ENCODE measurements at places on chromosomes 1 and 21.

DNA sequence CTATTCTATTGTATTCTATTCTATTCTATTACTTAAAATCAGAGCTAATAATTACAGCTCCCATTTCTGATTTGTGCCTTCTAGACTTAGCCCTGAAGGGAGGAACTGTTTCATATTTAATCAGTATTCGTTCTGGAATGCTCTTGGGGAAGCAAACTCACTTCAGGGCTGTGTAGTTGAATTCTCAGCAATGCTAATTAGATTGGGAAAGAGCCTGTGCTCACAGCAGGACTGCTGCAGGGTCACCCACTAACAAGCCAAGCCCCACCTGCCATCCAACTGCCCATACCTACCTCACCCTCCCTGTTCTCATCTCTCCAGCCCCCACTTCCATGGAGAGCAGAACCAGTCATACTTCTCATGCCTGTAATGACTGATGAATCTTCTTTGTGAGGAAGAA lies 464.2 kb downstream of the PTPRU start:
- DNase-seq = no peak

DNA sequence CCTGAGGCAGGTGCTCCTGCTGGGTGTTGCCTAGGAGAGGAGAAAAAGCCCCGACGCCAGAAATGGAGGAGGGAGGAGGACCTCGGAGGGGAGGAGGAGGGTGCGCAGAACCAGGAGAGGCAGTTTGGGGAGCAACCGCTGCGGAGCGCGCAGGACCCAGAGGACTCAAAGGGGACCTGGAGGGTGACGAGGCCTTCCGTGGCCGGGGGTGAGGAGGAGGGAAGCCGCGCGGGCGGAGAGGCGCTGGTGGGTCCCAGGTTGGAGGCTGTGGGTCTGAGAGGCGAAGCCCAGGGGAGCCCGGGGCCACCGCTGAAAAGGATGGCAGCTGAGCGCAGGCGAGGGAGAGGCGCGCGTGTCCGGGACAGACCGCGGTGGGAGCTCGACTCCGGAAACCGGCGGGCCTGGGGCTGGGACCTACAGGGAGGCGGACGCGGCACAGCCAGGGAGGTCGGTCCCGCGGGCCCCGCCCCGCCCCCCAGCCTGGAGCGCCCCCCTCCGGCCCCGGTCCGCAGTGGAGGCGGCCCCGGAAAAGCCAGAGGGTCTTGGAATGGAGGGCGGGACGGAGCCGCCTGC lies 15.1 kb downstream of the RNF223 start:
- peak; percentile 54 for DNase-seq

- no peak for DNase-seq
Measured at GRCh38 chr1:116740746-116741145, 13.5 kb upstream of the CD2 start.

- no peak for DNase-seq
Measured at GRCh38 chr1:181319907-181320306, 163.4 kb upstream of the CACNA1E start.

DNA sequence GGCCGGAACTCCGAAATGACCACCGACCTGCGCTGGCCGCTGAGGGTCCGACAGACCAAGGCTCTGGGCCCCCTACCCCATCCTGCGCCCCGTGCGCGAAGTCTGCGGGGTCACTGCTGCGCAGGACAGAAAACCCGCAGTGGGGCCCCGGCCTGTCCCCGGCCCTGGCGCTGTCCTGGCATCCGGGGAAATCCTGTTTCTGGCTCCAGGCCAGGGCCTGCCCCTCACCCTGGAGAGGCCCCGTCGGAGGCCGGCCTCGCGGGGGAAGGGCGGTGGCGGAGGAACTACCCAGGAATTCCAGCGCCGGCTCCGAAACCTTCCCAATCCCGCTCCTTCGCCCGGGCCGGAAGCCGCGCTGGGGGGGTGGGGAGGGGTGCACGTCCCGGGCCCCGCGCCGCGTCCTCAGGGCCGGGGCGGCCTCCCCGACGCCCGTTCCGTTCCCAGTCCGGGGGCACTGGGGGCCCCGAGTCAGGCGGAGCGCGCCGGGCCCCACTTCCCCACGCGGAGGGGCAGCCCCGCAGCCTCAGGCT lies 77.0 kb downstream of the MORN1 start:
- peak; percentile 72 for DNase-seq

GRCh38 chr1:25022361-25023189 lies 92.5 kb upstream of the RUNX3 start:
- DNase-seq = peak; percentile 95

GRCh38 chr1:70896224-70896623 lies 151.4 kb downstream of the PTGER3 start:
- peak; percentile 16 for DNase-seq

DNA sequence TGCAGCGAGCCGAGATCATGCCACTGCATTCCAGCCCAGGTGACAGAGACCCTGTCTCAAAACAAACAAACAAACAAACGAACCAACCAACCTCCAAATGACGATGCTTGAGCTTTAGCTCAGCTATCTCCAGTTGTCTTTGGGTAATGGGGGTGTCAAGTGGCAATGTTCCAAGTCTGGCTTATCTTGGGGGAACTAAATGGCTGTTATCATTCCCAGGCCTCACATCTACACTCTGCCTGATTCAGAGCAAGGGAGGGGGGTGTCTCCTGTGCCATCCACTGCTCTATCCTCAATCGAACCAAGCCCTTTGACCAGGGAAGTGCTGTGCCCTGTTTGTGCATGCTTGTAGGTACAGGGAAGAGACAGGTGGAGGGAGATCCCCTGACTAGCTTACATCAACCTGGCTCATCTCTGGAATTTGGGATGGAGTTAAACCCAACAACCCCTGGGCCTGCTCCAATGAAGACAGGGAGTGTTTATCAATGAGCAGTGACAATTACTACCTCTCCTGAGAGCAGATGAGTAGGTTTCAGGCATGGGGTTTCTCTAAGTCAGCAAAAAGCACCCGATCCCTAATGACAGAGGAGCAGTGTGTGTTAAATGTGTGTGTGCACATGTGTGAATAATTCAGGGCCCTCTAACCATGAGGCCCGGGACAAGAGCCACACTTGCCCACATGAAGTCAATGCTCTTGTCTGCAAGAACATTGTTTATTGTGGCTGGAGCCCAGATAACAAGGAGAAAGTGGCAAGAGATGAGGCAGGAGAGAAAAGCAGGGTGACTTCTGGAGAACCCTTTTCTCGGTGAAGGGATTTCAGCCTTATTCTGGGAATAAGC lies 20.3 kb upstream of the IL6R start:
- no peak for DNase-seq

DNA sequence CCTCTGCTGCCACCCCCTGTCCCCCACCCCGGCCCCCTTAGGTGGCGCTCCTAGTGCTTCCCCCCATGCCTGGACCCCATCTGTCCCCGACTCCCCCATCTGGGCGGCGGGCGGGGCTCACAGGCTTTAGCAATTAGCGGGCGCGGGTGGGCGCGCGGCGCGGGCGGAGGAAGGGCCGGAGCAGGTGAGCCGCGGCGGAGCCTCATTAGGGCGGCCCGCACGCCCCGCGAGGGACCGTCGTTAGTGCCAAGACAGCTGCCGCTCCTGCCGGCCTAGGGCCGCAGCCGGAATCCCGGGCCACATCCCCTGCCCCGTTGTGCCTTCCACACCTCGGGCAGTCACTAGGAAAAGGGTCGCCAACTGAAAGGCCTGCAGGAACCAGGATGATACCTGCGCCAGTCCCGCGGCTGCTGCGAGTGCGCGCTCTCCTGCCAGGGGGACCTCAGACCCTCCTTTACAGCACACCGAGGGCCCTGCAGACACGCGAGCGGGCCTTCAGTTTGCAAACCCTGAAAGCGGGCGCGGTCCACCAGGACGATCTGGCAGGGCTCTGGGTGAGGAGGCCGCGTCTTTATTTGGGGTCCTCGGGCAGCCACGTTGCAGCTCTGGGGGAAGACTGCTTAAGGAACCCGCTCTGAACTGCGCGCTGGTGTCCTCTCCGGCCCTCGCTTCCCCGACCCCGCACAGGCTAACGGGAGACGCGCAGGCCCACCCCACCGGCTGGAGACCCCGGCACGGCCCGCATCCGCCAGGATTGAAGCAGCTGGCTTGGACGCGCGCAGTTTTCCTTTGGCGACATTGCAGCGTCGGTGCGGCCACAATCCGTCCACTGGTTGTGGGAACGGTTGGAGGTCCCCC lies 7.6 kb downstream of the OLIG2 start:
- no peak for DNase-seq

GRCh38 chr1:205041998-205042910 lies 758 bp upstream of the CNTN2 start:
- no peak for DNase-seq

DNA sequence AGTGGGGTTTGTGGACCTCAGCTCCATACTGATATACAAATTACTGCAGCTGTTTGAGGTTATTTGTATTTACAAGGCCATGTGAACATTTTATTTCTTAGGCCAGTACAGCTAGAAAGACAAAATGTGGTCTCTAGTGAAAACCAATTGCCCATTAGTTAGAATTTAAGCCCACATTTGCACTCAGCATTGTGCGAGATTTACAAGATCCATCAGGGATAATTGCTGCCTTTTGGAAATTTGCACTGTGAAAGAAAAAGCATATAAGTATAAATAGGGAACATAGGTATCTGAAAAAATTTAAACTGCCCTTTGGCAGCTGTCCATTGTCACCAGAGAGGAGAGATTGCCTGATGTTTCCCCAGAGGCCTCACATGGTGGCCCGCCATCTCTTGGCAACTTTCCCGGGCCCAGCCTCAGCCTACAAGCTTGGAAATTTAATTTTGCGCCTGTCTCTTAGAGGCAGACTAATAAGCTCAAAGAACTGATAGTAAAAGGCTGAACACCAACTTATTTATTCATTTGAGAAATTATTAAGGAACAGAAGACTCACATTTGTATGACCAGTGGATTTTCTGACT lies 120.7 kb downstream of the MAP3K21 start:
- DNase-seq = no peak

- no peak for DNase-seq
Measured at GRCh38 chr1:97680470-97680869, 240.4 kb downstream of the DPYD start.

- DNase-seq = no peak
Measured at GRCh38 chr1:226779561-226779960, 40.5 kb upstream of the ITPKB start.

DNA sequence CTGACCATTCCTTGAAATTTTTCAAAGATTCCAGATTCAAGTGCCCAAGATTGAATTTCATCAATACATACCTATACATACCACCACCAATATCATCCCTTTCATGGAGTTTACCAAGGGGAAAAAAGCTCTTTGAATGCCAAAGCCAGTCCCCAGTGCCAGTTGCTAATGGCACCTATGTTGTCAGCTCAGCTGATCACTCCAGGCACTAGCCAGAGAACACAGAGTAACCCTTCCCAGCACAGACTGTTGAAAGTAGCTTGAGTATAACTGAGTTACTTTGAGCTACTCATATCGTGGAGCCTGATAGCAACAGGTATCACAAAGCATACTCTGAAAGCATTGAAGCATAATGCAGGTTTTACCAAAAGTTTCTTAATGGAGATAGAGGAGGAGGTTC lies 133.9 kb upstream of the NFIA start:
- DNase-seq = no peak

GRCh38 chr1:48466594-48466993 lies 5.4 kb downstream of the SPATA6 start:
- DNase-seq = no peak

- no peak for DNase-seq
Measured at GRCh38 chr1:3630914-3631313, 6.1 kb downstream of the TPRG1L start.

DNA sequence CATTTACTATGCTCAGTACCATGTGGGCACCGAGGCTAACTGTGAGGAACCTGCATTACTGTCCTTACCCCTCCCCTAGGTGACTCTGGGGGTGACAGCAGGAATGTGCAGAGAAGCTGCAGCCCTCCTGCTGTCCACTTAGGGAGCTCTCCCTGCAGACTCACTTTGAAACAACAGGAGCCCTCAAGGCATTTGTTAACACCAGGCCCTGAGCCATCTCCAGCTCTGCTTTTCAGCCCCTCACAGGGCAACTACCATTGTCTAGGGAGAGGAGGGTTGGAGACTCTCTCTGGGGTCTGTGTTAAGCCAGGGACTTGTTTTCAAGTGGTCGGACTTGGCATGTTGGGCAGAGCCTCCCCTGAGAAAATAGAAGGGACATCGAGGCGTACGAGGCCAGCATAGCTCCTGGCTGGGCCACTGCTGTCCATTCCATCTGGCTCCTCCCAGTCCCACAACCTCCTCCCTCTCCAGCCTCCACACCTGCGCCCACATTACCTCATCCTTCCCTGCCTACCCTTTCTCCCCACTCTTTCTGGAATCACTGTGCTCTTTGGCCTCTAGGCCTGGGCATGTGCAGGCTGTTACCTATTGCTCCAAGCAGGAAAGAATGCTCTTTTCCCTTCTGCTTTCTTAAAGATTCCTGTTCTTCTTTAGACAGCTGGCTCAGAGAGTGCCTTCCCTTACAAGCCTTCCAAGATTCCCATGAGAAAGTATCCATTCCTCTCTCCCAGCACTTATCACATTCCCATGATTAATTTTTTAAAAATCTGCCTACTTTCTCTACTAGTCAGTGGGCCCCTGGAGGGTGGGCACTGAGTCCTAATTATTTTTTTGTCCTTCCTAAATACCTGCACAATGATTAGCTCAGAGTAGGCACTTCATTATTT lies 102.7 kb upstream of the GCLM start:
- DNase-seq = no peak

GRCh38 chr1:208047476-208047934 lies 136.6 kb upstream of the CD34 start:
- DNase-seq = no peak

GRCh38 chr1:59755069-59755685 lies 59.6 kb upstream of the HOOK1 start:
- DNase-seq = no peak

- no peak for DNase-seq
Measured at GRCh38 chr1:11072216-11072917, 12.5 kb upstream of the SRM start.

GRCh38 chr1:215761446-215761845 lies 194.3 kb downstream of the KCTD3 start:
- DNase-seq = no peak

DNA sequence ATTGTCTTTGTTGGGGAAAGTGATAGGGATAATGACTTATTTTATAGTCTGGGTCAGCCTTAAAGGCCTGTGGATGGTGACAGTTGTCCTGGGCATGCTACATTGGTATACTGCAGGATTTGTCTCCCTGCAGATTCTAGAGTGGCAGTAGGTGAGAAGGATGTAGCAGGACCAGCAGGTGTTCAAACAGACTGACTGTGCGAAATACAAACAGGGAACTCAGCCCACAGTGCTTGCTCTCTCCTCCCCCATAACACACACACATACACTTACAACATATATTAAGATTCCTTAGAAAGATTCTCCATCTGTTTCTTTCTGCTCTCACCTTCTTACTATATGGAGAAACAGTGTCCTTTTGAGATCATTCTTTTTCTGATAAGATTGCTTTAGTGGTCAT lies 6.9 kb downstream of the PDE4B start:
- no peak for DNase-seq

- DNase-seq = no peak
Measured at GRCh38 chr1:8537991-8538390, 220.1 kb downstream of the SLC45A1 start.

GRCh38 chr1:68111519-68112436 lies 61.4 kb upstream of the DIRAS3 start:
- DNase-seq = peak; percentile 86

DNA sequence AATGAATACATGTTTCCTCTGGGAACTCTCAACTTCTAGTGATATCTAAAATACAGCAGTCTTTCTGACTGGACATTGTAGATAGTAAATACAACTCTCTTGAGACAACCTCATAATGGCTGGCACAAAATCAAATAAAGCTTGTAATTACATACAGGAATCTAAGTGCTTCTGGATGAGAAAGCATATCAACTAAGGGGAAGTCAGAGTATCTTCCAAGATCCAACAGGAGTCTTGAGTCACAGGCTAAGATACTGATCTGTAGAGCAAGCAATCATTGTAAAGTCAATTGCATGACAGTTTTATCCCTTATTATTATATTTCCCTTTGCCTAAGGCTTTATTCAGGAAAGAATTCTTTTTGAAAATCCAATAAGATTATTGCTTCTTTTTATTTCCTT lies 249.9 kb downstream of the LRRIQ3 start:
- DNase-seq = no peak

All from EL (cell line).